ENCODE measurements at places on chromosomes 12 and 14.
A peak's percentile ranks its signal among the peaks of the same experiment; 100 is the strongest.

DNA sequence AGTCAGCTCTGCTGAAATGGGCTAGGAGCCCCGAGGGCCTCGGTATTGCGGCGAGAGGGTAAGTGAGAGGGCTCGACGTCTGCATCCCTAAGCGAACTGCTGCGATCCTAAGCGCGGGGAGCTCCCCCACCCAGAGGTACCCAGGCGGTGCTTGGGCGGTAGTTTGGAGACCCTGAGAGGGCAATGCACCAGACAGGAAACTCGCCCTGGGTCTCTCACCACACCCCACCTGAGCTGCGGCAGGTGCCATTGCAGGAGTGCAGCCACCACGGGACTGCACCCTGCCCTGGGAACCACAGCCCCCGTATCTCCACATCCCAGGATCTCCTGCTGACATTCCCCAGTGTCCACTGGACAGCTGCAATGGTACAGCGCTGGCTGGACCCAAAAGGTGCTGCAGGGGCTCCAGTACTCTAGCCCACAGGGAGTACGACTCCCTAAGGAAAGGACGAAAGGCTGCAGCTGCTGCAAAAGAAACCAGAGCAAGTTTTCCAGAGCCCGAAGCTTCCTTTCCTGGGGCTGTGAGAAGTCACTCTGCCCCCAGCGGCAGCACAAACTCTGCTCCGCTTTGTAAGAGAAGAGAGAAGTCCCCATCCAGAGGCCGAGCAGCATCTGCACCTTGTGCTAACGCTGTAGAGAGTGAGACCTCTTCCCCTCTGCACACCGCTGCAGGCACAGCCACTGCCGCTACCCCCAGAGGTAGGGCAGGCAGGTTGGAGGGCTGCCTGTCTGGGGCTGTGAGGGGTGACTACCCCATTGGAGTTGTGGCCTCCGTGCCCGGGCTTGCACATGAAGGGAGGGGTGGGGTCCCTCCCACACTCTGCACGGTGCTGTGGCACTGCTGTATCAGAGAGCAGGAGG is 31.1 kb upstream of the MON2 start:
- peak; percentile 13 for DNase-seq

DNA sequence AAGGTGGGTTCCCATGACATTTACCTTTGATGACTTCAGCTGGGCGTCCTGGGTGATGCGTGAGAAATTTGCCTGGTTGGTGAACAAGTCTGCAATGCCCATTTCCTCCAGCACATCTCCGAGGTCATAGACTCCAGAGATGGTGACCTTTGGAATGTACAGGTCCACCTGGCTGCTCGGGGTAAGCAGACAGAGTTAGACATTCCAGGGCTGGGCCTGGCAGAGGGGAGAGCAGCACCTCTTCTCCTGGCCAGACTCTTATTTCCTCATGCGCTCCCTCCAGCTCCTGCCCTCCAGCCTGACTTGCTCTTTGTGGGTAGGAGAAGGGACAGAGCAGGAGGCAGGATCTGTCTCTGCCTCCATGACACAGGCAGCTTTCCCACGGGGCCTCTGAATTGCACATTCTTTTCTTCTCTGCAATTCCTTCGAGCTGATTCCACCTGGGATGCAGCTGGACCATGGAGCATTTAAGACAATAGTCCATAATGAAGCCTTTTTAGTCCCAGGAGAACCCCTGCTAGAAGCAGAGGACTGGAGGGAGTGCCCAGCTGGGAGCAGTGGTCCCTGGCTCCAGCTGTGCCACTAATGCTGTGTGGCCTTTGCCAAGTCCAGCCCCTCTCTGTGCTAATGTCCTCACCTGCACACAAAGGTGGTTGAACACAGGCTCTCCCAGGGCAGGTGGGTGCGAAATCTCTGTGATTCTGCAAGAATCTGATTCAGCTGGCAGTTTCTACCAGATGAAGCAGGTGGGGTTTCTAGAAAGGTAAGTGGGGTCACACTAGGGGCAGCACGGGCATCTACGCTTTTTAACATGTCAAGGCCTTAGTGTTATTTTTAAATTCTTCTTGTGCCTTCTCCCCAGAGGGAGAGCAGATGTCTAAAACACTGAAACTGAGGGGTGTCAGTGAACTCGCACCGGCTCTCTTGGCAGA is 13.2 kb upstream of the SERPINA10 start:
- DNase-seq: no peak

DNA sequence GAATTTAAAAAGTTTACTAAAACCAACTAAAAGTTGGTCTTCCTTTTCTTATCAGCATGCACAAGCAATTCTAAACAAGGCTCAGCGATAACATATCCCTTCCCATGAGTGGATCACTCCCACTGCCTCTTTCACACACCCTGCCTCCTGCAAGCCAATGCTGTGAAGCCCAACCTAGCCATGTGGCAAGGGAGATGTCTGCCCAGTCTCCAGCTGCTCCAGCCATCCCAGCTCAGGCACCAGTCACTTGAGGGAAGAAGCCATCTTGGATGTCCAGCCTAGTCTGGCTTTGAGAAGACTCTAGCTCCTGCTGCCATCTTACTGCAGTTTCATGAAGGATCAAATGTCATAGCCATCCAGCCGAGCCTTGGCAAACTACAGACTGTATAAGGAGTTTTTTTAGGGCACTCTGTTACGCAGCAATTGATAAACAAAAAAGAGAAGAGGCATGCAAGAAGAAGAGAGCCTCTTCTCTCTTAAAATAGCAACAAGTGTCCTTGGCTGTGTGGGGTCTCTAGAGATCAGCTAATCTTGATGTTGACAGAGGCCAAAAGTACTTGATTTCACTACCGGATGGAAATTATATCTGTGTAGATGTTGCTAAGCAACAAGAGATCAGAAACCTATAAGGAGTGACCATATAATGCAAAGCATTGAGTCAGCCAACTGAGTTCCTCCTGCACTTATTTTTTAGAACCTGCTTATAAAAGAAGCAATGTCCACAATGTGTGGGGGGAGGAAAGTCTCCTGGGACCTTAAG is 108.9 kb downstream of the PTCSC3 start:
- DNase-seq: no peak

- no peak for DNase-seq
Observed at GRCh38 chr12:120199595-120200306, 1.2 kb downstream of the RPLP0 start.

- DNase-seq: no peak
Observed at GRCh38 chr12:14802721-14803010, 612 bp downstream of the WBP11 start.

DNA sequence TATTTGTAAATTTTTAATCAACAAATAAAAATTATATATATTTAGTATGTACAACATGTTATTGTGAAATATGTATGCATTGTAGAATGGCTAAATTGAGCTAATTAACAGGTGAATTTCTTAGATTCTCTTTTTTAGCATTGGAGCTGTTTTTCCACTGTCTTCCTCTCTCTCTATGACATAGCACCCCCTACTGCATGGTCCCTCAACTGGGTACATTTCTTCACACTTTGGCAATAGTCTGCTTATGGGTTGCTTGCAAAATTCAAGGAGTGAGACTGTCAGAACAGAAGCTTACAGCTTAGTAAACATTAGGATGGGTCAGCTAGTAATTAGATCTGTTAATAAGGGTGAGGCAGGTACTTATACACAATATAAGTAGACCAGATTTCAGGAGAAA is 658.5 kb upstream of the MGAT4C start:
- peak; percentile 19 for DNase-seq

- no peak for DNase-seq
Observed at GRCh38 chr12:9319842-9320173, 111.6 kb upstream of the PZP start.

DNA sequence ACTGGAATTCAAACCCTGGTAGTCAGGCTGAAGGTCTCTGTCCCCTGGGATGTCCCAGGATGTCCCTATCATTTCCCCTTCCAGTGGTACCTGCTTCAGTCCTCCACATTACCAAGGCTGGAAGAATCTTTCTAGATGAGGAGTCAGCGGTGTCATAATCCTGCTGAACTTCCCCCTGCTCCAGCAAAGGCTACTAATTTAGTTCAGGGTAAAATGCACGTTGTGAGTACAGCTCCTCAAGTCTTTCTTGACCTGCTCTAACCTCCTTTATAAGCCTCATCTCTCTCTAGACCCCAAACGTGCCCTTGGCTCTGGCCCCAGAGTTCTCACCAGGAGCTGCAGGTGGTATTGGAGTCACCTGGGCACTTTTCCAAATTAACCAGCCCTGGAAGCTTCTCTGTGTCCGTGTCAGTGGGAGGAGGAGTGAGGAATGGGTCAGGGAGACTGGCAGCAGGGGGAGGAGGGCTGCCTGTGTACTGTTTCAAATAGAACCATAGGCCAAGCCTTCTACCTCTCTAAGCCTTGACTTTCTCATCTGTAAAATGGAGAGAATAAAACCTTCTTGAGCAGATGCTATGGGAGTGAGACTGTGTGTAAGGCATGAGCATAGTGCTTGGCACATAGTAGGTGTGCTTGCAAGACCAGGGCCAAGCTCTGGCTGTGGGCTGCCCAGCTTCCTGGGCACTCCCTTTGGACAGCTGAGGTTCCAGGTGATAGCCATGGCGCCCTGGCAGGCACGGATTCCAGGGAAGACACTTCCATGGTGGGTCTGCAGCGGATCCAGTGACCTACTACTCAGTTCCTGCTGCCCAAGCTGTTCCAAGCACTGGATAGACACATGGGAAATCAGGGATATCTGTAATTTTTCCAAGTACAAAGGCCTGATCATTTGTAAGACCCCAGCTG is 24.5 kb downstream of the ASB2 start:
- DNase-seq: no peak

DNA sequence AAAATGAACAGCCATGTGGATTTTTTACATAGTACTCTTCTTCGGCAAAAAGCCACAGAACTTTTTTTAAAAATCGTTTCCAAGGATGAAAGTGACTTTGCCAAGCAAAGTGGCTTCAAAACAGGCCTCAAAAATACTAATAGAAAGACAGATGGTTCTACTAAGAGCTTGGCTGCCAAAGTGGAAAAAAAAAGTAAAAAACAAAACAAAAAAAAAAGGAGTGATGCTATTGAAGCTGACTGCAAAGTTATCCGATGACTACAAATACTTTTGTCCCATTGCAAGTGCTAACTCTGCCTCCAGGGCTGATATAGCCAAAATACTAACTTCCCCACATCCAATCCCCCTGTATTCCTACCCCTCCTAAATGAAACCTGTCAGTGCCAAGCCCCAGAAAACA is 277.6 kb downstream of the SOX5 start:
- DNase-seq: no peak

- no peak for DNase-seq
Observed at GRCh38 chr12:51429700-51430099, 5.1 kb downstream of the SLC4A8 start.

GRCh38 chr14:54211551-54212308 is 185.1 kb upstream of the CDKN3 start:
- peak; percentile 60 for DNase-seq

GRCh38 chr12:8668441-8668840 is 5.8 kb upstream of the MFAP5 start:
- DNase-seq: no peak

DNA sequence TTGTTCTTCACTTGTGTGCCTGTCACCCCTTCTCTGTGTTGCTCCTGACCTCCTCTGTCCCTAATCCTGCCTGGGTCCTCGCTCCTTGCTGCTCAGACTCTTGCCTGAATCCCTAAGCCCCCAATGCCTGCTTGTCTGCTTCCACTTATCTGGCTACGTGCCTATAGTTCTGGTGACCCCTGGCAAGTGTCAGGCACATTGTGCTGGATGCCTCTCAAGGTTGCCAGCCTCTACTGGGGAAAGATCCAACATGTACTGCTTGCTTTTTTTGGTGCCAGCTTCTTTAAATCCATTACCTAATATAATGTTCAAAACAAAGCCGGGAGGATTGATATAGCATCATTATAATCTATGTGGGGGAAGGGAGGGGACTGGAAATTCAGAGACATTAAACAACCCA is 448.0 kb upstream of the CCDC196 start:
- no peak for DNase-seq

- peak; percentile 63 for DNase-seq
Observed at GRCh38 chr12:64560396-64561301, 49.6 kb upstream of the RASSF3 start.

- DNase-seq: no peak
Observed at GRCh38 chr12:11085419-11085818, 6.7 kb downstream of the TAS2R43 start.

DNA sequence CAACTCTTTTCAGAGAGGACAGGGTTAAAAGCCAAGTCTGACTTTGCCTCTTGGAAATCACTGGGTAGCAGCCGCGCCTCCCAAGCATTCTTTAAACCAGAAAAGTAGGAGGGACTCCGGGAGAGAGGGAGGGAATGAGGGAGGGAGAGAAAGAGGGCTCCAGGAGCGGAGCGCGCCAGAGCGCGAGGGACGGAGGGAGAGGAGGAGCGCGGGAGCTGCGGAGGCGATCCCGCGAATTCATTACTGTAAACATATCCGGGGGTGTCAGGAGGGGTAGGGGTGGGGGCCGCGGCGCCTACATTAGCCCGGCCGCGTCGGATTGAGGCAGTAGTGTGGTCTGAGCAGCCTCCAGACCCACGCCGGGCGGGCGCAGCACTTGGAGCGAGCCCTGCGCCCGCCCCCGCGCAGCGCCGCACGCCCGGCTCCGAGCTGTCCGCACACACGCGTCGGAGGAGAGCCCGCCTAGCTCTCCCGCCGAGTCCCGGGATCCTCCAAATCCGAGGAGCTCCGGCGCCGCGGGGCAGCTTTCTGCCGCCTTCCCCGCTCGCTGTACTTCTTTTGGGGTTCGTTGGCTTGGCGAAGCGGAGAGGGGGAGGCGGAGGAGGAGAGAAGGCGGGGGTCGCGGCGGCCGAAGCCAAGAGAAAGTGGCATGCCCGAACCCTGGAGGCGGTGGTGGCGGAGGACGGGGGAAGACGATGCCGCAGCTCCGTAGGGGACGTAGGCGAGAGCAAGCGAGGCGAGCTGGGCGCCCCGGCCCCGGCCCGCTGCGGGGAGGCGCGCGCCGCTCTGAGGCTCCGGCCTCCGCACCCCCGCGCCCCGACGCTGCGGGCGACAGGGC is 3.3 kb downstream of the FLRT2 start:
- DNase-seq: peak; percentile 75

- DNase-seq: no peak
Observed at GRCh38 chr12:130457215-130457614, 119.5 kb downstream of the PIWIL1 start.

- no peak for DNase-seq
Observed at GRCh38 chr12:5392961-5393360, 38.9 kb upstream of the NTF3 start.

DNA sequence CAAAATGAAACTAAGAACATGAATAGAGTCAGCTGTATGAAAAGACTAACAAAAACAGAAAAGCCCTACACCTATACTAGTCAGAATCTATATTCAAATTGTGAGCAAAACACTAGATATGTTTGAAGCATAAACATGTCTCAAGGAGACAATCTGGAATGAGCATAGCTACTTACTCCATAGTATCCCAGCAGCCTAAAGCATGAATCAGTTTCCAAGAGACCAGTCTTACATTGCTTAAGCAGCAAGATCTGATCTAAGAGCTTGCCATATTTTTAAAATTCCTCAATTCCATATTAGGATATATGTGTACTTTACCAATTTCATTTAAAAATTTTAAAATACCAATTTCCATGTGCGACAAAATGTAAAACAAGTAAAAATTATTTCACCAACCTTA is 7.7 kb downstream of the CAPS2 start:
- no peak for DNase-seq

- no peak for DNase-seq
Observed at GRCh38 chr12:87935216-87935615, 94.0 kb downstream of the C12orf50 start.
